ENCODE measurements at places on chromosomes 7 and 10.

DNA sequence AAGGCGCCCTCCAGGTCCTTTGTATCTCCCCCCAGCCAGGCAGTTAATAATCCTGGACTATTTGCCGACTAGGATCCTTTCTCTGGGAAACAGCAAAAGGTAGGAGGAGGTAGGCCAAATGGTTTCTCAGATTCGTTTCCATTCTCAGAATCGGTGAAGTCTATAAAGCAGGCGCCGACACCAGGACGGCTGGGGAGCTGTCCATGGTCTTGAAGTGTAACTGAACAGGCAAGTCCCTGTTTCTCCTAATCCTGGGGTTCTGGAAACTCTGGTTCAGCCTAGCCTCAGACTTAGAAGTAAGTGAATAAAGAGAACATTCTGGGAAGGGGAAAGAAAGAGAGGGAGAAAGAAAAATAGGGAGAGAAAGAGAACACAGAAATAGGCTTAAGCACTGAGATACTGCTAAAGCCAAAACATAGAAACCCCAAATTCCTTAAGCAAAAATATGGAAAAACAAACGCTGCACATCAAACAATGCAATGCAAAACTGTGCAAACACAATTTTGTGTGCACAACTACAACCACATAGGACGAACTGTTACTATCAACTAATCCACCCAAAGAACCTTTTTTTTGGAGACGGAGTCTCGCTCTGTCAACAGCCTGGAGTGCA, 11.1 kb upstream of the INA start:
- DNase-seq = no peak

GRCh38 chr7:83161899-83162401, 734 bp downstream of the PCLO start:
- no peak for DNase-seq

DNA sequence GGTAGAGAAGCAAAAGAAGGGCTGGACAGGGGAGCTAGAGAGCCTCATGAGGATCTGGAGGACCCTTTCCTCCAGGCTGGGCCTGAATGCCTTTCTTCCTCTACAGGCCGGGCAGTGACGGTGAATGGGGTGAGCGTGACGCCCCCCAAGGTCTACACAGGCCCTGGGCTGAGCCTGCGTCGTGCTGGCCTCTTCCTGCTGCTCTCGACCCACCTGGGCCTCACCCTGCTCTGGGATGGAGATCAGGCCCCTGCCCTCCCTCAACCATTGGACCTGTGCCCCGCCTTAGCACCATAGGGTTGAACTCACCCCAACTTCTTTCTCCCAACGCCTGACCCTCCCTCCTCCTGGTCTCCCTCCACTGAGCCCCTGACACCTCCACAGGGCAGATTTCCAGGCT, 12.6 kb upstream of the ZNF467 start:
- DNase-seq = no peak

DNA sequence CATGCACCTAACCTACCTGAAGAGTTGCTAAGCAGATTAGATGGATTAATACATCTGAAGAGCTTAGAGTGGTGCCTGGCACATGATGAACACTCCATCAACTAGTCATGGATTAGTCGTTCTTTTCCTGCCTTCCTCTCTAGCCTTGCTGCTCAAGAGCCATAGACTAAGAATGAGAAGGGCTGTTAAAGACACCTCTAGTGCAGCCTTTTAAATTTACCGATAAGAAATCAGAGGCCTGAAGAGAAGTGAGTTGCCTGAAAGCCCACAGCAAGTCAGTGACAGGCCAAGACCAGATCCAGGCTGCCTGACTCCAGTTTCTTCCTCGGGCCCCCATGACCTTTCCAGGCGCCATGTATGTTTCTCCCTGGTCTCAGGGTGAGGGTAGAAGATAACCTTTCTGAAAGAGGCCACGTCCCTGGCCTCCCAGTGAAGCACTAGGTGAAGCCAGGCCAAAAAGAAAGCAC, 6.5 kb downstream of the TSPAN15 start:
- DNase-seq = no peak

DNA sequence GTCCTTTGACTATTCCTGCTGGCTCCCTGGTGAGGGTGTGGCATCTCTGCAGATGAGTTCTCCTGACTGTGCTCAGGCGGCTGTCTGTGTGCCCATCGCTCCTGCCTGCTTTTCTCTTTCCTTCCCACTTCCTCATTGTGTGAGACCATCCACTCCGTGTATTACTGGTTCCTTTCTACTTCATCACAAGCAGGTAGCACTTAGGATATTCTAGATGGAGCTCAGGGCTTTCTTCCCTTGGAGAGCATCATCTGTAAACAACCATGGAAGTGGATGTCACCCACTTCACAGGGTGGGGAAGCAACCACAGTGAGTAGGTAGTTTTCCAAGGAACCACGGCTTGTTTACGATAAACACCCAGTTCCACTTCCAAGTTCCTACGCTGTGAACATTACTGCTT, 15.7 kb downstream of the DNAJB6 start:
- no peak for DNase-seq

DNA sequence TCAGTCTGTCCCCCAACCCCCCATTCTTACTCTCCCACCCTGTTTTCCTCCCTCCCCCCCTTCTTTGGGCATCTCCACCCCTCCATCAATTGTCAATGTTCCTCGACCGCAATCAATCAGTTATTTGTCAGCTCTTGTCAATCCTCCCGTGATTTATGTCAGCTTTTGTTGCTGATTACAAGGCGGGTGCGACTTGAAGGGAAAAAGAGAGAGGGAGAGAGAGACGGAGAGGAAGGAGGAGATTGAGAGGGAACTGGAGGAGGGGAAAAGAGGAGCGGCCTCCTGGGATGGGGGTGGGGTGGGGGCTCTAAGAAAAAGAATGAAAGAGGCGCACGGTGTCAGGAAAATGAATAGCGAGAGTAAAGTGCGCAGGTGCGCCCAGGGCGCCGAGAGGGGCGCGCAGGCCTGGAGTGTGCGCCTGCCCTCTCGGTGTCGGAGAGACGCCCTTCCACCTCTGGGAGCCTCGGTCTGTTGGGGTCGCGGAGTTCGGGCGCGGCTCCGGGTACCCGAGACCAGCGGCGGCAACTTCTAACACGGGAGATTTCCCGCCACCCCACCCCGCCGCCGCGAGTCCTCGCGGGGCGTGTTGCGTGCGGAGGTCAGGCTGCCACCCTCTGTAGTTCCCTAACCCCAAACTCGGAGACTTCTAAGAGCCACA, 1.1 kb upstream of the ZNF503 start:
- DNase-seq = no peak

DNA sequence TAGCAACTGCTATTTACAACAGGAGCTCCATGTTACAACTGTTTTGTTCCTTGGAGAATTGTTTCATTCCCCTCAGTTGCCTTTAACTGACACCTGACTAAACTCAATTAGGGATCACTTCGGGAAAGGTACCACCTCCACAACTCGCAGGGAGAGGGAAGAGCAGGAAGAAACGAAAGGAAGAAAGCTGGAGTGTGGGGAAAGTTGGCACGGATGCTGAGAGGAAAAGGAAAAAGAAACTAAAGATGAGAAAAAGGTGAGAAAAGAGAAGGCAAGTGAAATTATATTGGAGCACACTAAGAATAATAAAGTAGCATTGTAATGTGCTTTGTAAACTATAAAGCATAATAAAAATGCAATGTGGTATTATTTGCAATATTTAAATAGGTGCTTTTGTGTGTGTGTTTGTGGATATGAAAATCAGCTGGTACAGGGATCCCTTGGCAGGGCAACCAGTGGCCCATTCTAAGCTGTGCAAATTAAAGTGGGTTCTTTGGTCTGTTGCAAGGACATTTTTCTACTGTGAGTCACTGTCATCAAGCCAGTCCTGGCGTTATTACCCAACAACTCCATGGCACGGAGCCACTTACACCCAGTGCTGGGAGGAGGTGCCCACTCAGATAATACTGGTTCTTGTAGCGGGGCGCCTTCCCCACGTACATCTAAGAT, 45.9 kb downstream of the HIPK2 start:
- DNase-seq = no peak
